Islet precursor cell (in vitro differentiated cells): ENCODE measurements at places on chromosomes 3 and 15.

DNA sequence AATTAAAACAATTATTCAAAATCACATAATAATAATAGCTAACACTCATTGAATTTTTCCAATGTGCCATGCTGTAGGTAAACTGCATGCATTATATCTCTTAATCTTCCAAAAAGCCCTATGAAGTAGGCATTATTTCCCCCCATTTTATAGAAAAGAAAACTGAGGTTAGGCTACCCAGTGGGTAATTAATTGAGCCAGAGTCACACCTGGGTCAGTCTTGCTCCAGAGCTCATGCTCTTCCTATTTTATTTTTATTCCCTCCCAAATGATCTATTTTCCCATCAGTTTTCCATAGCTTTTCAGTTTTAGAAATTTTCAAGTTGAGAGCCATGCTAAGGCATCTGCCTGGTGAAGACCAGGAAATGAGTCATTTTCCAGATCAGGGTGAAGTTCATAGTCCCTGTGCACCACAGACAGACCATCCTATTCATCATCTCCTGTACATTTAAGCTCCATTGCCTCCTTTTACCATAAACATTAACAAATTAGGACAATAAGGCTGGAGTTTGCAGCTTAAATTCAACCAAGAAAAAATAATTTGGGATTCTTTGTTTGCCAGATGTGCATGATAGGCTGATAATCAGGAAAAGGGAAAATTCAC, 417.3 kb downstream of the OTOL1 start:
- DNase-seq, result no peak

DNA sequence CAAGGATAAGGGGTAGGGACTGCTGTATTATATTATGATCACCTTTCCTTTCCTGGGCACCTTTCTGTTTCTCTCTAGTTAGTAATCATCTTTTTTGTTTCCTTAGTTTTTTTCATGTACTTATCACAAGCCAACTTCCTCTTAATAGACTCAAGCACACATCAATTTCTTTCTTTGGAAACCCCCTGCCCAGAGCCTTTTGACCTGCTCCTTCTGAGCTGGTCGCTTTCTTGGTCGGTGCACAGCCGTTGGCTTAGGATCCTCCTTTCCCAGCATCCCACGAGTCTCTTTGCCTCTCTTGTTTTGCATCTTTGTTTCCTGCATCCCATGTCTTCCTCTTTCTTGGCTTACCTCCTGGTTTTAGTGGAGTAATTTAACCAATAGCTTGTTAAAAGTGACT, 26.9 kb downstream of the GASK1A start:
- no peak for DNase-seq

DNA sequence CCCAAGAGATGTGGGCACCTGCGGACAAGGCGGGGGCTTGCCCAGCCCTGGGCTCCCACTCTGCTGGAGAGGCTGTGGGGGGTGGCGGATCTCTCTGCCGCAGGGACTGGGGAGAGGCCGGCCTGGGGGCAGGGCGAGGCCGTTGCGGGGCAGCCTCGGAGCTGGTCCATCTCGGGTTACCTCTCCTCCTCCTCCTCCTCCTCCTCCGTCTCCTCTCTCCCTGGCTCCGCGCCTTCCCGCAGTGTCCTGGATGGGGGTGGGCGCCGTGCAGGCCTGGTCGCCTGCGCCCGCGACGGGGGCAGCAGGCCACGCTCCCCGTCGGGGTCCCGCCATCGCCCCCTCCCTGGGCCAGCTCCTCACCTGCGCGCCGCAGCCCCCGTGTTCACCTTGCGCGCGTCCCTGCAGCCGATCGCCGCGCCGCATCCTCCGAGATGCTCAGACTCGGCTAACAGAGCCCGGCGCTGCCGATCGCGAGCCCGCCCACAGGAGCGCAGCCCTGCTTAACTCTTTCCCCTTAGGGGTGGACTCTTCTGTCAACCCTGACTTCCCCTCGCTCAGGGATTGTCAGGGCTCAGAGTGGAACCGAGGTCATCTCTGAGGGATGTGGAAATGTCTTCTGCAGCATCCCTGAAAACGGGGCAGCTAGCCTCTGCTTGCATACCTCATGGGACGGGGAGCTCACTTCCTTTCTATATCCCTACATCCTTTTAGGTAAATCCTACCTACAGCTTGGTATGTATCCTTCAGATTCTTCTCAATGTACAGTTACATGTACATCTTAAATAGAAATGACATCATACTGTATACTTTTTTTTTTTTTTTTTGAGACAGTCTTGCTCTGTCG, at the start of gene PRRT3:
PRRT3 (minus strand) TSS at position 447 of the 844 bp plus-strand sequence. CDS start 2,293 bp downstream, outside the sequence.
- DNase-seq, result peak; percentile 73

DNA sequence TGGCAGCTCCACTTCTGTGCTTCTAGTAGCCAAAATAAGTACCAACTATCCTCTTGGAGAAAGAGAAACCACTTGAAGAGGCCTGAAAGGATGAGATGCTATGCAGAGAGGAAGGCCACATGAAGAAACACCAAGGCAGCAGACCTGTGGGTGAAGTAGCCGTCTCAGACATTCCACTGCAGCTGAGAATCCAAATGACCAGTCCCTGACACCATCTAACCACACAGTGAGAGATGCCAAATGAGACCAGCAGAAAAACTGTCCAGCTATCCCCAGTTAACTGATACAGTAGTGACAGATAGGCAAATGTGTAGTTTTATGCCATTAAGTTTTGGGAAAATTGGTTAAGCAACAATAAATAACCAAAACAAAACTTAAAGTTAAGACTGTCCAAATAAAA, 47.9 kb upstream of the ZSCAN2 start:
- DNase-seq, result no peak

DNA sequence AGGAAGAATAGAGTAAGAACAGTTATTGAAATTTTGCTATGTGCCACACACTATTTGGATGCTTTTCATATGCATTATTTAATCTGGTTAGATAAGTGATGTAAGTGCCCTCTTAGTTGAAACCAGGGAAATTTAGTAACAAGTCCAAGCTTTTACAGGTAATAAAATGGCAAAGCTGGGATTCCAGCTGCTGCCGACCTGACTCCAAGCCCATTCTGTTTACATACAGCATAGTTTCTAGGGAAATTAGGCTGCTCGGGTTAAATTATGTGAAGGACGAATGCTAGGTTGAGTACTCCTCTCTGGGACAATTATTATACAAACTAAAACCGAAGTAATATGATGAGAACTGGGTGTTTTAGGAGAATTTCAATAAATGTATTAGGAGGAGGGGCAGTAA, 38.7 kb upstream of the FAH start:
- DNase-seq, result no peak

GRCh38 chr15:49189631-49190030, 19.6 kb downstream of the GALK2 start:
- no peak for DNase-seq

GRCh38 chr3:187880441-187880840, 135.2 kb upstream of the BCL6 start:
- no peak for DNase-seq
